NCI-H226 (cell line): ENCODE measurements at places on chromosomes 6 and 20.
A peak's percentile ranks its signal among the peaks of the same experiment; 100 is the strongest.

DNA sequence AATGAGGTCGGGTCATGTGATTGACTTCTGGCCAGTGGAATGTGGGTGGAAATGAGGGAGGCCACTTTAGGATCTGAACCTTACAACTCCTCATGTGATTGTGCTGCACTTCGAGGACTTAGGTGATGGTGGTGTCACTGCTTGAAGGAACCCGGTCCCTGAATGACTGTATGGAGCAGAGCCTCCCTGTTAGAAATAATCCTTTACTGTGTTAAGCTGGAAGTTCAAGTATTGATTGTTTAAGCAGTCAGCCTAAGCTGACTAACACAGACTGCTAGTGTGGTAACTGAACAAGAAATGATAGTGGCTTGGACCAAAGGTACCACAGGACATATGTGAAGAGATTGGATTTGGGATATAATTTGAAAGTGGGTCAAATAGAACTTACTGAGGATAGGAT, 138.0 kb downstream of the OPN5 start:
- no peak for DNase-seq

DNA sequence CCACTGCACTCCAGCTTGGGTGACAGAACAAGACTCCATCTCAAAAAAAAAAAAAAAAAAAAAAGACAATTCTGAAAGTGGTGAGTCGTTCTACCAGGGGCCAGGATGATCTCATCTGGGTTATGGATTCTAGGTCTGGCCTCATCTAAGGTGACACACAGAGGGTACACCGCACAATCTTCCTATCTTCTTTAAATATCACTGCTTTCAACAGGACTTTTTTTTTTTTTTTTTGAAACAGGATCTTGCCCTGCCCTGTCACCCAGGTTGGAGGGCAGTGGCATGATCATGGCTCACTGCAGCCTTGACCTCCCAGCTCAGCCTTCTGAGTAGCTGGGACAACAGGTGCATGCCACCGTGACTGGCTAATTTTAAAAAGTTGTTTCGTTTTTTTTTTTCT, 67.7 kb downstream of the SLC16A10 start:
- DNase-seq = no peak

DNA sequence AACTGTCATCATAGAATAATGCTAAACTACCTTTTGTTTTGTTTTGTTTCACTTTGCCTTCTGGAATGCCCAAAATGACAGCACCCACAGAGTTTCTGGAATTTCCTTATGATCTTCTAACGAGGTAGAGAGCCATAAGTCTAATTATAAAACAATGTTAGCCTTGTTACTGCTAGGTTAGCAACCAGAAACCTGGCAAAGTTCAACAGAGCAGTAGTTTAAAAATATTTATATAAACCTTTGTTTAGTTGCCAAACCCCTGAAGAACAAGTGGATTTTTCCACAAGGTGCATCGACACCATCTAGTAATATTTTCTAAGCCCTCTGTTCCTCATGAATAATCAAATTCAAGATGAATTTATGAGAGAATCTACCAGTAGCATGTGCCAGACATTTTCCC, 27.6 kb upstream of the IPCEF1 start:
- no peak for DNase-seq

DNA sequence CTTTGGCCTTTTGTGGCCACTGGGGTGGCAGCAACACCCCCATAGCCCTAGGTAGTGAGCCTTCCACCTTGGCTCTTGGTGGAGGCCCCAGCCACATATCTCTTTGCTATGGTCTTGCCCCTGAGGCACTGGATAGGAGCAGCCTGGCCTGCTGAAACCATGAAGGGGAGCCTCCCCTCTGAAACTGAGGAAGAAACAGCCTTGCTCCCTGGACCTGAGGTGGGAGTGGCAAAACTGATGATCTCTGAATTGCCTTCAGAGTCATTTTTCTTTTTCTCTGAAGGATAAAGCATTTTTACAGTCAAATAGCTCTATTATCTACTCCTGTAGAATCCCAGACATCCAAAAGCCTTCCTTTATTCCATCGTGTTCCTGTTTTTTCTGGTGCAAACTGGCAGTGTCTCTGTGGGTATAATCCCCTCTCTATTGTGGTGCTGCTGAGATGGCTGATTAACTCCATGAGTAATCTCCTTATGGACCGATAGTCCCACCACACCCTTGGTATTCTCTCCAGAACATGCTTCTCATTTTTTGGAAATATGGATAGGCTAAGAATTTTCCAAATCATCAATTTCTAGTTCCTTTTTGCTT, 22.0 kb upstream of the PRSS35 start:
- DNase-seq = no peak

DNA sequence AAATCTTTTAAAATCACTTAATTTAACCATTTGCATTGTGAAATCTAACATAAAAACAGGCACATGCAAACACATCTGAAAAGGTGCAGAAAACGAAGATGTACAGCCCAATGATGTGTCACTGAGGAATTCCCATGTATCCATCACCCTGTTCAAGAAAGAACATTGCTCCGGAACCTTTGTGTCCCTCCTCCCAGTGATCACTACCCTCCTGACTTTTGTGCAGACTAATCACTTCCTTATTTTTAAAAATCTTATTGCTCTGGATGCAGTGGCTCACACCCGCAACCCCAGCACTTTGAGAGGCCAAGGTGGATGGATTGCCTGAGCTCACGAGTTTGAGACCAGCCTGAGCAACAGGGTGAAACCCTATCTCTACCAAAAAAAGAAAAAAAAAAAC, 14.6 kb downstream of the GINS1 start:
- no peak for DNase-seq

DNA sequence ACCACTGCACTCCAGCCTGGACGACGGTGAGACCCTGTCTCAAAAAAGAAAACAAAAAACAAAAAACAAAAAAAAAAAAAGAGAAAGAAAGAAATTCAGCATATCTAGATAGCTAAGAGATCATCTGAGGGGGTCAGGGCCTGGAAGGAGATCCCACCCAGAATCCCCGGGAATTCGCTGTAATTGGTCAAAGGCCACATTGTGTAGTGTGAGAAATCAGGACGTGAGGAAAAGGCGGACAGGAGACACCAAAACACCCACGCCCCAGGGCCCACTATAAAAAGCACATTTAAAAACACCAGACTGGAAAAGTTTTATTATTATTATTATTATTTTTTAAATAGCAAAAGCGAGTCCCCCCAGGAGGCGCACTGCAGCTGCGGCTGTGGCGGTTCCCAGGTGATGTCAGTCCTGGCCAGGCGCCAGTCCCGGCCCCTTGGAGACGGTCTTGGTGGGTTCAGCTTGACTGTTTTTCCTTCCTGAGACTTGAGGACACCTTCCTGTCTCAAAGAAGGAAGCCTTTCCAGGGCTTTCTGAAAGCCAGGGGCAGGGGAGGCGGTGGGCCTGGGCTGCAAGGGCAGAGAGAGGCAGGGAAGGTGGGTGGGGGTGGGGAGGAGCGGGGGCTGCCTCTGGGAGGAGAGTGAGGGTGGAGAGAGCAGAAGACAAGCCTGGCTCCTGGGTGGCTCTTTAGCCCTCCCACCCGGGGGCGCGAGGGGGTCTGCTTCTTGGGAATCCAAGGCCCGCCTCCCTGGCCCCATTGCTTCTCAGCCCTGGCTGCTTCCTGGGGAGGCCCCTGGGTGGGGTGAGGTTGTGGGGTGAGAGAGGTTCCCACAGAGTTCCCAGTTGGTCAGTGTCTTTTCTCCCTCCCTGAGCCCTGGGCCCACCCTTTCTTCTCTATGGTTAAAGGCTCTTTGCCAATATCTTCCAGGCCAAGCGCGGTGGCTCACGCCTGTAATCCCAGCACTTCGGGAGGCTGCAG, 14.5 kb downstream of the TCF15 start:
- DNase-seq = no peak

DNA sequence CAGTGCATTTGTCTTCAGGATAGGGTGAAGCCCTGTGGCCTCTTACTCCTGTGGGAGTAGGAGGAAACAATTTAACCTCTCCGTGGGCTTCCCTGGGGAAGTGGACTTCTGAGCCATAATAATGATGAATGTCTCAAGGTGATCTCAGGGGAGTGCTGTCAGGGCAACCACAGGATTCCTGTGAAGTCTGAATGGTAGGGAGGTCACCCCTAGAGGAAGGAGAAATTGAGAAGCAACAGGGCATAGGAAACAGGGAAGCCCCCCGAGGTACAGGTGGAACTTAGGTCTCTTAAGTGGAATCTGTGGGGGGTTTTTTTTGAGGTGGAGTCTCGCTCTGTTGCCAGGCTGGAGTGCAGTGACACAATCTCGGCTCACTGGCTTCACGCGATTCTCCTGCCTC, 26.9 kb downstream of the STK35 start:
- DNase-seq = no peak

GRCh38 chr6:131789219-131789618, 18.6 kb upstream of the ENPP1 start:
- no peak for DNase-seq

DNA sequence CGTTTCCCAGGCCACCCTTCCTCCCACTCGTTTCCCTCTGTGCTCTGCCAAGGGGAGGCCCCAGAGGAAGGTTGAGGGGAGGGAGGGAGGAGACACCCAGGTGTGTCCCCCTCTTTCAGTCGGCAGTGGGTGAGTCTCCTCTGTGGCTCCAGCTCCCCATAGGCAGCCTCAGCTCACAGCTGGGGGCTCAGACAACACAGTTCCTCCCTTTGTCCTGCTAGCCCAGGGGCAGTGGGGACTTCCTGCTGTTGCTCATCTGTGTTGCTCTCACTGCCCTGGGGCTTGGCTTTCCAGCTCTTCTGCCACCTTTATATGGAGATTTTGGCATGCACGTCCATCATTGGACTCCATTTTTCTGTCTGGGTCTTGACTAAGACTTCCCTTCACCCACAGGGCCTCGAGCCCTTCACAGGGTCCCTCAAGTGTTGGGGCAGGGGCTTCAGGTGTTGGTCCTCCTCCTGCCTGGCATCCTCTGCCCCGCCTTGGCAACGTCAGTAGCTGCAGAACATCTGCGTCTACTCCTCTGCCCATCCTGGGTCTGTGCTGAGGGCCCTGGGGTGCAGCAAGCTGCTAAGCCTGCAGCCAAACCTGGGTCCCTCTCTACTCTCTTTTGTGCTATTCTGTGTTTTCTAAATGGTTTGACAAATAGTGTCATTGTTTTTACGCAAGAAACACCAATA, 190.6 kb upstream of the PMEPA1 start:
- DNase-seq = no peak

GRCh38 chr6:134173366-134173725, 120.9 kb upstream of the SLC2A12 start:
- no peak for DNase-seq

- no peak for DNase-seq
Observed at GRCh38 chr20:36744764-36745191, 1.1 kb downstream of the NDRG3 start.

- no peak for DNase-seq
Observed at GRCh38 chr20:1327827-1328679, 886 bp downstream of the SDCBP2 start.

DNA sequence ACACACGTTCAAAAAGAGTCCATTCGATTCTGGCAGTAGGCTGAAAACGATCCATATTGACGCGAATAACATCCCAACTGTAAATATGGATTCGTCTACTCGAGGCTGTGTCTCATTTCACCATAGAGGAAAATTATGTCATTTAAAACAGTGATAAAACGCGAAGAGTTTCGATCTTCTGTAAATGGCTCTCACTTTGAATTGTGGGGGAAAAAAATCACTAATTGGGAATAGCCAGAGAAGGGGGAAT, 845 bp upstream of the MARCKS start:
- DNase-seq = no peak

- no peak for DNase-seq
Observed at GRCh38 chr20:33450867-33451266, 7.3 kb upstream of the SNTA1 start.

DNA sequence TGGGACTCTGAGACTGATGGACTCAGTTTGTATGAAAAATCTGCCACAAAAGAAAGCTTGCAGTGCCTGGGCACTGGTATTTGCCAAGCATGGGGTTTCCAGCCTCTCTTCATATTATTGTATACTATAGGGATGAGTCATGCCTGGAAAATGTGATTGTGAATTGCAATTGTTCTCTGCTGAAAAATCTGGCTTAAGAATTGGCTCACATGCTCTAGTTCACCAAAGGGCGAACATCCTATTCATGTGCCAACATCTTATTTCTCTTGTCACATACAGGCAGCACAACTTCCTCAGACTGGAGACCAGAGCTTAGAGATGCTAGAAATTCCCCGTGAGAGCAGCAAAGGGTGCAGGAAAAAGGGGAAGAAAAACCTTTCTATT, 103.6 kb upstream of the KCNK16 start:
- DNase-seq = peak; percentile 83

- peak; percentile 3 for DNase-seq
Observed at GRCh38 chr6:5249451-5250122, 11.2 kb downstream of the LYRM4 start.

GRCh38 chr6:89956182-89956581, 61.9 kb downstream of the GJA10 start:
- no peak for DNase-seq

DNA sequence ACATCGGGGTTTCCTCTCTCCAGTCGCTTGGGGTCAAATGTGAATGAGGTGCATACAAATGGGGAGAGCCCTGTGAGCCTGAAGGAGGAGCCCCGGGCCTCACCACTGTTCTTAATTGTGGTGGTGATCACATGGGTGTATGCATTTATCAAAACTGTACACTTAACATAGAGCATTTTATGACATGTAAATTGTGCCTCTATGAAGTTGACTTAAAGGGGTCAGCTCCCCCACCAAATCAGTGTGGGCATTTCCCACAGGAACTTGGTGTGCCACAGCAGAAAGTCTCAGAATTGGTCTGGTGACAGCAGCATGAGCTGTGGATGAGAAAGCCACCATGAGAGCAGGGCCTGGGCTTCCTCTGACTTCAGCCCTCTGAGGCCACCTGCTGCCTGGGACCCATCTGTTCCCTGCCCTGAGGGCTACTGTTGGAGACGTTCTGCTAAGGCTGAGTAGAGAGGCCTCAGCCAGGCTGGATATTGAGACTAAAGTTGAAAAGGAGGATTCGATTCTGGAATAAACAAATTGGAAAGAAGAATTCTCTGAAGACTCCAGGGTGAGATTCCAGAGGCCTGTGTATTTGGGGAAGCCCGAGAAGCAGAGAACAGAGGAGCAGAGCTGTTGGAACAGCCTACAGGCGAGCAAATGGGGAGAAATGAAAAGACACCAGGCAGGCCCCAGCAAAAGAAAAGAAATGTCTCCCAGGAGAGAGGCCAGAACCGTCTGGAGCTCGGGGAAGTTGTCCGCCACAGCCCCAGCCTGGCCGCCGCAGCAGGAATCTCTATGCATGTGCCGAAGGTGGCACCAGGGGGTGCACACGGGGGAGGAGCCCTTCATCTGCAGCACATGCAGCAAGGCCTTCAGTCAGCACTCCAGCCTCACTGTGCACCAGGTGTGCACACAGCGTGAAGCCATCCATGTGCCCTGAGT, 37.6 kb upstream of the XRN2 start:
- DNase-seq = no peak

- DNase-seq = no peak
Observed at GRCh38 chr6:110662490-110663211, 152.6 kb downstream of the CDK19 start.
